ENCODE measurements at places on chromosomes 11 and 22.

GRCh38 chr22:50247748-50248147, 2.9 kb upstream of the TUBGCP6 start:
- DNase-seq, result no peak

- DNase-seq, result no peak
Observed at GRCh38 chr22:19430890-19431541, 517 bp downstream of the HIRA start.

GRCh38 chr11:121503051-121503450, 50.3 kb upstream of the SORL1-AS1 start:
- no peak for DNase-seq

- no peak for DNase-seq
Observed at GRCh38 chr11:108944471-108945178, 279.8 kb downstream of the DDX10 start.

- no peak for DNase-seq
Observed at GRCh38 chr11:15095736-15096228, 18.9 kb upstream of the INSC start.

DNA sequence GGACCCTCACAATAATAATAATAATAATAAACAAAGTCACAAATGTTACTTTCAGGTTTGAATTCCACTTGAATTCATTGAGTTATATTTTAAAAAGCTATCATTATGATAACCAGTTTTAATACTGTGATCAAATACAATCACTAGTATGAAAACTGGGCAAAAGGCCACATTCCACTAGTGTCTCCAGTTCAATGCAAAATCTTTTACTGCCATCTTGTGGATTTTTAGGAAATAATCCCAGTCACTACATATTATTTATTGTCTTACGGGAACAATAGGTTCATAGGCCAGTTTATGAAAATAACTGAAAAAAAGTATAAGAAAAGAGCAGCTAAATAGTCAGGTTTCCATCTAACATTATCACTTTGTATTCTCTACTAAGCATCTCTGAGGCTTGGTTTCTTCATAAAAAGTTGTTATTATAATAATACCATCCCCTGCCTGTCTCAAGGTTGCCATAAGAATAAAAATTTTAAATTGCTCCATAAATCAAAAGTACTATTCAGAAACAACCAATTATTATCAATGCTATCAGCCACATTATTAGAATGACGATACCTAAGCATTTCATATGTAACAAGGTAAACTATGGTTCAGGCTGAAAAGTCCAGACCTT, 533.9 kb upstream of the CCDC90B start:
- DNase-seq, result no peak

DNA sequence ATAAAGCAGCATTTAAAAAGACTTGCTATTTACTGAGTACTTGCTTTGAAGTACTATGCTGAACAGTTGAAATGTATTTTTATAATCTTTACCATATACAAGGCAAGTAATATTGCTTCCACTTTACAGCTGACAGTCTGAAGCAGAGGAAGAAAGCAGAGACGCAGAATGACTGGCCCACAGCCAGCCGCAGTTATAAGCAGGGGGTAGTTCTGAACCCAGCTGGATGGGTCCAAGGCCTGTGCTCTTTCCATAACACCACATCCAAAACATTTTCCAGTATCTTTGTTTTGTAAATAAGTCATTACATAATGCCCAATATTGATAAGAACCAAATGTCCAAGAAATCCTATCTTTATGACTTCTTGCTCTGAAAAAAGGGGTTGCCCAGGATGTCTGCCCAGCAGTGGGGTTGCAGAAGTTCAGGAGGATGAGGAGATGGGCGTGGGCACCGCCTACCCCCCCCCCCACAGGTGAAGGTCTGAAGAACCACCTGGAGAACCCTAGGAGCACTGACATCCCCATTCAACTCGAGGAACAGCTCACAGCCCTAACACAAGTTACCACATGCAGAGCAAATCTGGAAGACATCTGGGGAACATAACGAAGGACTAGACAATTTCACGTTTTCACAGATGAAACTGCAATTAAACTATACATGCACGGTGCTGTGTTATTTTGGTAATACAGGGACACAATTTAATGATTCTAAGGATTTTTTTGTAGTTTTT, 24.2 kb upstream of the YPEL1 start:
- DNase-seq, result no peak

DNA sequence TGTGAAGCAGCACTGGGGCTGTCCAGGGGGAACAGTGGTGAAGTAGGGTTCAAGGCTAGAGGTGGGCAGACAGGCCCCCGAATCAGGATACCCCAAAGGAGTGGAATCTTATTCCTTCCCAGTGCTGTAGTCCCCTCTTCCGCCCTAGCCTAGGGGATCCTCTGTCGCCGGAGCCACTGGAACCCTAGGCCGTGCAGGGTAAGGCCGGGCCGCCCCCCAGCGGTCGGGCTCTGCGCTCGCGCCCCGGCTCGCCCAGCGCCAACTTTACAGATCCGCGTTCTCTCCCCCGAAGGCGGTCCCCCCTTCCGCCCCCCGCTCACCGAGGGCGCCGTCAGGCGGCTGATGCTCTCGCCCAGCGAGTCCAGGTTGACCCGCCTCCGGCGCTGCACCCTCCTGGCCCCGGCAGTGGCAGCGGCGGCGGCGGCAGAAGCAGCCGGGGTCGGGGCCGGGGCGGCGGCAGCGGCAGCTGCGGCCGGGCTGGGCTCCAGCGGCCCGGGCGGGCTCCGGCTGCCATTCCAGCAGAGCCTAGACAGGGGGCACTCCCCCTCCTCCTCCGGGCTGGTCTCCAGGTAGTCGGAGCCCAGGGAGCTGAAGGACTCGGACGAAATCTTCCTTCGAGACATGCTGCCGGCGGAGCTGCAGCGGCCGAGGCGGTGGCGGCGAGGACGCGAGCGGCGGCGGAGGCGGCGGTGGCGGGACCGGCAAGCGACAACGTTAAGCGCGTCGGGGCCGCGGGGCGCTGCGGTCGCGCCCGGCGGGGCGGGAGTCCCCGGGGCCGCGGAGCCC, 650 bp downstream of the GUCY1A2 start:
- no peak for DNase-seq

GRCh38 chr11:19242179-19242932, 1.6 kb upstream of the E2F8 start:
- no peak for DNase-seq

DNA sequence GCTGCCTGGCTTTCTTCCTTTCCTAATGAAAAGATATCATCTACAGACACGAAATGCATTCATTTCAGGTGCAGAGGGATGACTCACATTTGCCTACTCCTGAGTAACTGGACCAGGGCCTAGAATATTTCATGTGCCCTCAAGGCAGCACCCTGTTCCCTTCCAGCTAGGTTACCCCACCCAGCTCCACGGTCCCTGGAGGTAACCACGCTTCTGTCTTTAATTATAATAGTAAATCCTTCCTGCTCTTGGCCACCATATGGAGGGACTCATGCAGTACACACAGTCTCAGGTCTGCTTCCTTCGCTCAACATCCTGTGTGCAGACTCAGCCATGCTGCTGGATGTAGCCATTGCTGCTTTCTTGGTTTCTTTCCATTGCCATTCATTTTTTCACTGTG, 22.3 kb downstream of the DHCR7 start:
- DNase-seq, result no peak

DNA sequence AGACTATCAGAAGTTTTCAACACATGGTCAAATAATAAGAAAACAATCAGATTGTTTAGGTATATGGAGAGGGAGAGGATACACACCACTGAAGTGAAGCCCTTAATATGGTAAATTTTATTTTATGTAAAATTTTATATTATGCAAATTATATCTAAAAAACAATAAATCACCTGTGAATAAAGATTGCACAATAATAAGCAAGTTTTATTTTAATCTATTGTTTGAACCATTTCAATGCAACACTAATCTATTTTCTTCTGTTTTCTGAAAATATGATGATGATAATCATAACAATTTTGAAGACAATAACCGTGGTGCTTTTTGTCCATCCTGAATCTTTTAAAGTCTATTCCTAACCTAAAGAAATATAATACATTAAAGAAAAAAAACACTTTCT, 1473.5 kb upstream of the TENM4 start:
- no peak for DNase-seq

DNA sequence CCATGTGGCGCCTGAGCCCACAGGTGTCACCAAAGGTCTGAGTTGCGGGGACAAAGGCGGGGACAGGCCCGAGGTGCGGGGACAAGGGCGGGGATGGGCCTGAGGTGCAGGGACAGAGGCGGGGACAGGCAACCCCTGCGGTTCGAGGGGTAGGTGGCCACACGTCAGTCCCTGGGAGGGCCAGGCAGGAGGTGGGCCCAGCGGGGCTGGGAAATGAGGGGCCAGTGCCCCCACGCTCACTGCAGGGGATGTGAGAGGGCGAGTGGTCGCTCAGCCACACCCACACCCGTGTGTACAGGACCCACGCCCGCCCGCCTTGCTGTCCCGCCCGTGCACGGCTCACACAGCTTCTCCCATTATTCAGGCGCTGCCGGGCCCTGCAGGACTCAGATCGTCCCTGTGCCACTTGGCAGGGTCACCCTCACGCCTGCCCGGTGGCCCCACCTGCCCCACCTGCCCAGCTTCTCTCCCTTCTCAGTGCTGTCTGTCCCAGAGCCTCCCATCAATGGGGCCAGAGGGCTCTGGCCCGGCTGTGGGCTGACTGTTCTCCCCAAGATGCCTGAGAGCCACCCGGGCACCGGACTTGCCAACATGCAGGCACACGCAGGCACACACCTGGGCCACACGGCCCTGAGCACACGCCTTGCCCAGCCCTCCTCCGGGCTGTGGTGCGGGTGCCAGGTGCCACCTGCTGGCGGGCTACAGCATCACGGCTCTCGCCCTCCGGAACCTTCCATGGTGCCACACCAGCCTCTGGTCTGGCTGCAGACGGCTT, 14.2 kb upstream of the MUC6 start:
- DNase-seq, result peak; percentile 59

GRCh38 chr11:114149689-114150407, 90.3 kb downstream of the ZBTB16 start:
- DNase-seq, result no peak

DNA sequence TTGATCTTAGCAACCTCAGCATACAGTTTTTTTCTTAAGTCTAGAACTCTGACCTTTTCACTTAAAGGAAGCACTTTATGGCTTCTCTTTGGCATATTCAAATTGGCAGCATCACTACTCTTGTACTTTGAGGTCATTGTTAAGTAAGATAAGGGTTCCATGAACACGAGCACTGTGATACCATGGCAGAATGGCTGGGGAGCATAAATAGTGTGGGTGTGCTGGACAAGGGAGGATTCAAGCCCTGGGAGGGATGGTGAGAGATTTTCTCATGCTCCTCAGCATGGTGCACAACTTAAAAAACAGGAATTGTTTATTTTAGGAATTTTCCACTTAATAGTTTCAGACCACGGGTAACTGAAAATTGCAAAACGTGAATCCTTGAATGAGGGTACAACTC, 111.4 kb downstream of the ATXN10 start:
- no peak for DNase-seq

- no peak for DNase-seq
Observed at GRCh38 chr11:41816396-41816795, 356.9 kb upstream of the LRRC4C start.

DNA sequence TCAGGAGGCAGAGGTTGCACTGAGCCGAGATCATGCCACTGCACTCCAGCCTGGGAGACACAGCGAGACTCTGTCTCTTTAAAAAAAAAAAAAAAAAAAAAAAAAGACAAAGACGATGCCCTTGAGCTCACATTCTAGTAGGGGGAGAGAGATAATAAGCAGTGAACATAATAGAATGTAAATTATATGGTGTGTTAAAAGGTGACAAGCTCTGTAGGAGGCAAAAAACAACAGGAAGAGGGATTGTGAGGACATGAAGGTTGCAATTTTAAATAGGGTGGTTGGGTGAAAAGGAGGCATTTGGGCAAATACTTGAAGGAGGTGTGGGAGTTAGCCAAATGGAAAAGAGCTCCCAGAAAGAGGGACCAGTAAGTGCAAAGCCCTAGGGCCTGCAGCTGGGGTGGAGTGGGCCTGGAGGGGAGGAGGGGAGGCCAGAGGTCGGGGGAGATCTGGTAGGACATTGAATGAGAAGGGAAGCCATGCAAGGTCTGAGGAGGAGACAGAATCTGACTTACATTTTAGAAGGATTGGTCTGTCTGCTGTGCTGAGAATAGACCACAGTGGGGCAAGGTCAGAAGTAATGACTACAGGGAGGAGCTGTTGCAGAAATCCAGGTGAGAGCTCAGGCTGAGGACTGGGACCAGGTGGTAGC, 26.6 kb downstream of the P2RY2 start:
- no peak for DNase-seq

DNA sequence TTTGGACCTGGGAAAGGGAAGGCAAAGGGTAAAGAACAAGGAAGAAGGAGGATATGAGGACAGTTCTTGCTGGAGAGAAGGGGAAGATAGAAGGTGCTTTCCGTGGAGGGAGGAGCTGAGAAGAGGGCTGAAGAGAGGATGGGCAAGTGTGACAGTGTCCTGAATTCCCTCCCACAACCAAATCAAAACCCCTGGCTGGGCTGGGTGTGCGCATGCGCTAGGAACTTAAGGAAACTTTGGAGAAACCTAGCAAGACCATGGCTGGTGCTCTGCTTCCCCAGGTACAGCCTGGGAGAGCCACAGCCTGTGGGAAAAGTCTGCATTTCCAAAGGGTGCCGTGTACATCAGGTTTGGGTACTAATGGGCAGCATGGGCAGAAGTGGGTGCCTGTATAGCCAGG, 29.0 kb upstream of the FJX1 start:
- DNase-seq, result no peak

- DNase-seq, result no peak
Observed at GRCh38 chr11:102289592-102289991, 27.7 kb upstream of the BIRC3 start.

Data from stimulated activated CD4-positive, alpha-beta T cell treated with anti-CD3 and anti-CD28 coated beads, Interleukin-2, amount 100 ng/mL, for 4 hours (primary cell).